ENCODE measurements at places on chromosomes 7 and 10.
A peak's percentile ranks its signal among the peaks of the same experiment; 100 is the strongest.

DNA sequence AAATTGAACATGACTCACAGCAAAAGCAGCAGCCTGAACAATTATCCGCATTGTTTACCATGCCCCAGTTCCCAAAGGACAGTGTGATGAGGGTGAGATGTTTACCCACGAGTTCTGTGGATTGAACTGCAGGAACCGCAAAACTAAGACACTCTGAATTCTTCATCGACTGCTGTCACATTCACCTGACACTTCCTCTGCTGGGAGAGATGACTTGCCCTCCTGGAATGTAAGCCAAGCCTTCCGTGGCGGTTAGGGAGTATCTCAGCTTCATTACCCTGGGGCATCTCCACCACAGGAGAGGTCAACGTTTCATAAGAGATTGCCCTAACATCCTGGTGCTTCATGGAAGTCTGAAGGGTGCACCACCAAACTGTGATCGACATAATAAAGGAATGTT lies 374.6 kb upstream of the ADARB2 start:
- peak; percentile 98 for DNase-seq

DNA sequence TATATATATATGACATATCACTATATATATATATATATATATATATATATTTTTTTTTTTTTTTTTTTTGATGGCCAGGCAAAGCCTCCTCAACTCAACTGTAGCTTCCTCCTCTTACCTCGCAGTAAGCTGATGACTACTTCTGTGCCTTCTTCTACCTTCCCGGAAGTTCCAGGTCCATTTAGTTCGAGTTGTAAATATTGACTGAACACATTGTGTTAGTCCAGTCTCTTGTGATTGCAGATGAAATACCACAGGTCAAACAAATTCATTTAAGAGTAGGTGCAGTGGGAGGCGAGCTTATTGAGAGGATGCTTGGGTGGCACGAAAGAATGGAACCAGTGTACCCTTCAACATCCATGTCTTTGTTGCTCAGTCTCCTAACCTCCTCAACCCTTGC lies 144.6 kb downstream of the ST7 start:
- DNase-seq: no peak

DNA sequence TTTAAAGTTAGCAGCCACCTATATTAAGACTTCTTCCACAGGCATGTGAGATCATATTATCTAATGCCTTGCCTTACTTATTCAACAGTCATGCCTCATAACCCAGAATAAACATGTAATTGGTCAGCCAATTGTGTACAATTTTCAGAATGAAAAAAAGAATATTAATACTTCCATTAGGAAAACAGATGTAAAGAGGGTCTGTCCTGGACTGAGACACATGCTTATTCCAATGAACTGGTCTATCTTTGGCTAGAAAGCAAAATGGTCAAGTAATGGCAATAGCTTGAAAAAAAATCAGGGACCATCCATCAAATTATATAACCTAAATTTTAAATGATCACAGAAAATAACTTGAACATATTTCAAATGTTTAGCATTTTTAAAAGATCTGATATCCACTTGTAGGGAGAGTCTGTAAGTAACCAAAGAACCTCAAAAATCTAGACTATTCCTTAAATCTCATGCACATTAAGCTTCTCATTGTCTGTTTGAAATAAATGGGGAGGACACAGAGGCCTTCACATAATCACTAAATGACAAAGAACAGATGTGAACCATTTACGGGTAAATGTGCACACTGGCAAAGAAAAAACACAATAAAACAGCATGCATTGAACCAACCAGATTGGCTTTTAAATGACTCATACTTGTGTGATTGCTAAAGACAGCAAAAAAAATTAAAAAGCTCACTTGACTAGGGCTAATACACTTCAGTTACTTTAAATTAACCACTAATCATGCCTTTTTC lies 568.8 kb upstream of the PCDH15 start:
- DNase-seq: peak; percentile 13

DNA sequence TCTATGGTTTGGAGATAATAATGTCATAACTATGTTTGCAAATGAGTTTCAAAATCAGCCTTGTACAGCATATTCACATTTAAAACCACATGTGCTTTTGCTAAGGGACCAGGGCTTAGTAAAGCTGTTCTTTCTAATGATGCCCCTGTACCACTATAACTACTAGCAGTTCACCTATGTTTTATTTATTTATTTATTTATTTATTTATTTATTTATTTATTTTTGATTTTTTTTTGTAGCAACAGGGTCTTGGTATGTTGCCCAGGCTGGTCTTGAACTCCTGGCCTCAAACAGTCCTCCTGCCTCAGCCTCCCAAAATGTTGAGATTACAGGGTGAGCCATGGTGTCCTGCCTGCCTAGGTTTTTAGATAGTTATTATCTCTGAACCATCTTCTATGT lies 96.9 kb downstream of the CFAP58 start:
- no peak for DNase-seq

GRCh38 chr10:43793704-43794103 lies 145.0 kb upstream of the ZNF32 start:
- no peak for DNase-seq

- peak; percentile 66 for DNase-seq
Observed at GRCh38 chr10:32207544-32207943, 139.4 kb downstream of the EPC1 start.

GRCh38 chr10:84990713-84991112 lies 662.3 kb downstream of the CCSER2 start:
- no peak for DNase-seq

GRCh38 chr10:72935361-72935760 lies 19.2 kb downstream of the PLA2G12B start:
- DNase-seq: peak; percentile 66

DNA sequence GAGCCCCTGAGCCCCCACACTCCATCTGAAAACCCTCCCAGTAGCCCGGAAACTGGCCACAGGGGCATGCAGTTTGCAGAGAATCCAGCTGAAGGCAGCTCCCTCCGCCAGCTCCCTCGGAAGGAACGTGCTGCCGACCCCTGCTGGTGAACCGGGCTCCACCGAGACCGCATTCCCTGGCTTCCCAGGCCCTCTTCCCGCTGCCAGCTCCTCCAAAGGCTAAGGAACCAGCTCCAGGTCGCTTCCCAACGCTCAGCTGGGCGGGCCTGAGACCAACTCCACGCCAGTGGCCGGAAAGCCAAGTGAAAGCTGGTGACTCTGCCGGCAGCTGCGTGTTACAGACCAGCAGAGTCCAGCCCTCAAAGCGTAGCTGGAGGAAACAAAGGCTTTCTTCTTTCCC lies 35.8 kb downstream of the GPER1 start:
- DNase-seq: peak; percentile 16

GRCh38 chr7:20896996-20897395 lies 110.3 kb upstream of the SP8 start:
- DNase-seq: peak; percentile 81

DNA sequence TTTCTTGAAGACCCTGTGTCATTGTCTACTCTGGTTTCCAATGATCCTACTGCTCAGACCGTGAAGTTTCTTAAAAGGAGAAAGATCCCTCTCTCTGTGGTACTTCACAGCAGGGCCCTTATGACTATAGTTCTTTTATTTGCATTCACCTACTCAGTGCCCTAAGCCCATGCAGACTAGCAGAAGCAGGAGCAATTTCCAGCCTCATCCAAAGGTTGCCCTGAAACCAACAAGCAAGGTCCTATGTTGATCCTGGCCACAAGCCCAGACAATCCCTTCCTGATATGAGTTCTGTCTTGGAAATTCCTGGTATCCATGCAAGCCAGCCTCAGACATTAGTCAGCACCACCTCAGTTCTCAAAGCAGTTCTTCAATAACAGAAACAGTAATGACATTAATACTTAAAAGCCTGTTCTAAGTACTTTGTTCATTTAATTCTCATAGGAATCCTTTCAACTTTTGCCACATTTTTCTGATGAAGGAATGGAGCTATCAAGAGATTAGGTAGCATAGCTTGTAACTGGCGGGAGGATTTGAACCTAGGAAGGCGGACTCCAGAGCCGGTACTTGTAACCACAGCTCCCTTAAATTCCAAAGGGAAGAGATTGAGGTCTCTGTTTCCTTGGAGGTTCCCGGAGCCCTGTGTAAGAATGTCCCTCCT lies 58.1 kb upstream of the ST8SIA6 start:
- DNase-seq: peak; percentile 96

GRCh38 chr7:23277359-23277989 lies 21.7 kb upstream of the MALSU1 start:
- peak; percentile 76 for DNase-seq

GRCh38 chr10:126909147-126909546 lies 3.9 kb downstream of the DOCK1 start:
- DNase-seq: no peak

DNA sequence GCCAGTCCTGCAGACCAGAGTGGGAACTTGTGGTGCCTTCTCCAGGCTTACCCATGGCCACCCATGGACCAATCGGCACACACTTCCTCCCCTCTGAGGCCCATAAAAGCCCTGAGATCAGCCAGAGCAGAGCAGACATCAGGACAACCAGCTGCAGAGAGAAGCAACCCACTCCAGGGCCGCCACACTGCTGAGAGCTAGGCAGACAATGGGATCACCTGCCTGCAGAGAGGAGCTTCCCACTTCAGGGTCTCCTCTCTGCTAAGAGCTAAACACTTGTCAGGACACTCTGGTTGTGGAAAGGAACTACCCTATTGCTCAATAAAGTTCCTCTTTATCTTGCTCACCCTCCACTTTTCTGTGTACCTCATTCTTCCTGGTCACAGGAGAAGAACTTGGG lies 34.0 kb downstream of the C7orf25 start:
- no peak for DNase-seq

DNA sequence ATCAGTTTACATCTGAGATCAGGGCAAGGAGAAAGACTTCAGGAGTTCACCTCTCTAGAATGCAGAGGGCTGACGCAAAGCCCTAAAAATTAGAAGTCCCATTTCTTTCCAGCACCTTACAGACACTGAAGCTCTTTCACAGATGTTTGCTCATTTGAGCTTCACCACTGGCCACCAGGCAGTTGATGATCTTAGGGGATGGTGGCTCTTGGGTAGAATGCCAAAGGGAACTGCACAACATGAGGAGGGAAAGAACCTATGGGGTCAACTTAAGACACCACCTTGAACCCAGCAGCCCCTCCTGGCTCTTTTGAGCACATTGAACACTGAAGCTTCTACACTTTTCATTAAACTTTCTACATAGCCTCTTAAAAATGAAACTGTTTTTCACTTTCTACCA lies 390.3 kb upstream of the CELF2 start:
- DNase-seq: no peak

GRCh38 chr10:86252556-86252955 lies 114.0 kb downstream of the GRID1 start:
- DNase-seq: no peak

GRCh38 chr10:14605231-14605925 lies 169.3 kb downstream of the FAM107B start:
- DNase-seq: peak; percentile 83

DNA sequence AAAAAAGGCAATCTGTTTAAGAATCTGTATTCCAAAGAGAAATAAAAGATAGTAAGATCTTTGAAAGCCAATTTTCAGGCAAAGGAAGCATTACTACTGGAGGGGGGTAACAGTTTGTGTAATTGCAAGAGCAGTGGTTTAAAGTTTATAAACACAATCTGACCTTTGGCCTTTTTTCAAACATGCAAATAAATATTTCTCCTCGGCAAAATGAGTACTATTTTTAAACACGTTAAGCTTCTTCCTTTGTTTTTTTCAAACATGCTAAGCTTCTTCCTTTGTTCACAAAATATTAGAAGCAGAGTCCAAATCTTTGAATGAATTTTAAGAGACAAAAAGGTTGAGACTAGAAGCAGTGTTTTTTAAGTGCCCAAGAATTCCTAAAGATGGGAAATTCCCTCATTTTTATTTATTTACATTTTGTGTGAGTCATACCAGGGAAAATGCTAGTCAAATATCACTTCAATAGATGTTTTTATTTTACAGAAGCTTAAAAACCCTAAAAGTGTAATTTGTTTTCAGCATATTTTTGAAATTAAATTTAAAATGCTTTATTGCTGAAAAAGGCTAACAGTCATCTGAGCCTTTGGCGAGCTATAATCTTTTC lies 229.3 kb downstream of the GPR37 start:
- peak; percentile 21 for DNase-seq

DNA sequence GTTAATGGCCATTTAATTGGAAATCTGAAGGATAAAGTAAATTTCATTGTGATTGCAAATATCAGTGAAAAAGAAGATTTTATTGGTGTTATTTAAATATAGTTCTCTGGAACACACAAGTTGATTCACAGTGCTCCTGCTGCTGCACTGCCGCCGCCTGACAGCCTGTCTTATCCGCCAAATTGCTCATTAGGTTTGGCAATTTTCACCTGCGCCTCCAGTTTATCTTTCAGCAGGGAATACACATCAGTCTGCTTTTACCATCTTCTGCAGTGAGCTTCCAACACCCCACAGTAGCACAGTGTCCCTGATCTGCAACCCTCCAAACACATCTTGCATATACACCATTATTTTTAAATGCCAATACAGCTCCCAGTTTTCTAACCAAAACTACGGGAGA lies 308.3 kb downstream of the PARD3 start:
- DNase-seq: no peak

GRCh38 chr7:1689311-1689710 lies 19.2 kb downstream of the ELFN1 start:
- no peak for DNase-seq

DNA sequence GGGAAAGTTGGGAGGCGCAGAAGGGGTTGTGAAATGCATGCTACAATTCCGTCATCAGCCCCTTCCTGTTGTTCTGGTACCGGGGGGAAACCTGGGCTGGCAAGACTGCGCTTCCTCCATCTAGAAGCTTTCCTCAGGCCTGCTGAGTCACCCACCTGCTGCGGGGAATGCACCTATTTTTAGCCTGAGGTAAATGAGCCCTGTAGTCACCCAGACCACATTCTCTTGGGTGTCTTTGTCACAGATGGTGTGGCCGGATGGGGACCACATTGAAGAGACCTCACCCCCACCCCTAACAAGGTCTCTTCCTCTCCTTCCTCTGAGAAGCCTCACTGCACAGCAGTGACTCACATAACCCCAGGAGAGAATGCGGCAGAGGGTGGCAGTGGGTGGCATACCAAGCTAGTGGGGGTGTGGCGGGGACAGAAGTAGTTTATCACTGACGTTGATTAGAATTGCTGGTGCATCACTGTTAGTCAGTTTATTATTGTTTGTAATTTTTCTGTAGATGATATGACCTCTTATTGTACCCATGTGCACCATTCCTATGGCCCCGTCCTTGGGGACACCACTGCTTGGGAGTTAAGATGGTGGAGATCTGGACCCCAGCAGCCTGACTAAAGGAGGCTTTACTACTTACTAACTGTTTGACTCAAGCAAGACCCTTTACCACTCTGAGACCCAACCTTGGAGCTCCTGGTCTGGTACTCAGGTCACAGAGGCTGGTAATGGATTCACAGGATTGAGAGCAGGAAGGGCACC lies 83.0 kb upstream of the DUSP5 start:
- peak; percentile 90 for DNase-seq

GRCh38 chr7:30412782-30413504 lies 65.6 kb downstream of the NOD1 start:
- peak; percentile 75 for DNase-seq

DNA sequence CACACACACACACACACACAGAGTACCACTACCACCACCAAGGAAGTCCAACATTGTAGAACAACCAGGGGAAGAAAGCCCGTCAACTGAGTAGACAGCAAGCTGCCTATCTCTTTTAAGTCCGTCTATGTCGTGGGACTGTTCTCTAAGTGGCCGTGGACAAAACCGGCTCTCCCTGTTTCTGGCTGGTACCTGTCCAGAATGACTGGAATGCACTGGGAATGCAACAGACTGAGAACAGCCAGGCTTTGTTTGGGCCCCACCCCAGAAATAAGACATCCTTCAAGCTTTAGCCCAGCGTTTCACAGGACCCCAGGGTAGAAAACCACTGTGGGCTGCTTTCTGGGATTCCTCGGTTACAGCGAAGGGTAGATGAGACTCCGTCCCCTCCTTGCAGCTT lies 203.6 kb downstream of the TCERG1L start:
- no peak for DNase-seq

Measured in epithelial cell of esophagus (primary cell).